Hindlimb muscle (tissue), 1 donor: ENCODE measurements at places on chromosomes 2 and 18.

DNA sequence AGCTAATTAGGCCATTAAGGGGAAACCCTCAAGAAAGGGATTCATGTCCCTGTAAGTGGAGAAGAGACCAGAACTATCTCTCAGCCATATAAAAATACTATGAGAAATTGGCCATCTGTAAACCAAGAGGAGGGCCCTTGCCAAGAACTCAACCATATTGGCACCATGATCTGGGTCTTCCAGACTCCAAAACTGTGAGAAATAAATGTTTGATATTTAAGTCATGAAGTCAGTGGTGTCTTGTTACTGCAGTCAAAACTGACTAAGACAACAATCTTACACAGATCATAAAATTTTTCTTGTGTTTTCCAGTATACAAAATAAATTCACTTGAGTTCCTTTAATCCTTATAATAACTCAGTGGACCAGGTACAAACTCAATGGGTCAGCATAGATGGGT, 589.8 kb upstream of the CDH2 start:
- DNase-seq = no peak

DNA sequence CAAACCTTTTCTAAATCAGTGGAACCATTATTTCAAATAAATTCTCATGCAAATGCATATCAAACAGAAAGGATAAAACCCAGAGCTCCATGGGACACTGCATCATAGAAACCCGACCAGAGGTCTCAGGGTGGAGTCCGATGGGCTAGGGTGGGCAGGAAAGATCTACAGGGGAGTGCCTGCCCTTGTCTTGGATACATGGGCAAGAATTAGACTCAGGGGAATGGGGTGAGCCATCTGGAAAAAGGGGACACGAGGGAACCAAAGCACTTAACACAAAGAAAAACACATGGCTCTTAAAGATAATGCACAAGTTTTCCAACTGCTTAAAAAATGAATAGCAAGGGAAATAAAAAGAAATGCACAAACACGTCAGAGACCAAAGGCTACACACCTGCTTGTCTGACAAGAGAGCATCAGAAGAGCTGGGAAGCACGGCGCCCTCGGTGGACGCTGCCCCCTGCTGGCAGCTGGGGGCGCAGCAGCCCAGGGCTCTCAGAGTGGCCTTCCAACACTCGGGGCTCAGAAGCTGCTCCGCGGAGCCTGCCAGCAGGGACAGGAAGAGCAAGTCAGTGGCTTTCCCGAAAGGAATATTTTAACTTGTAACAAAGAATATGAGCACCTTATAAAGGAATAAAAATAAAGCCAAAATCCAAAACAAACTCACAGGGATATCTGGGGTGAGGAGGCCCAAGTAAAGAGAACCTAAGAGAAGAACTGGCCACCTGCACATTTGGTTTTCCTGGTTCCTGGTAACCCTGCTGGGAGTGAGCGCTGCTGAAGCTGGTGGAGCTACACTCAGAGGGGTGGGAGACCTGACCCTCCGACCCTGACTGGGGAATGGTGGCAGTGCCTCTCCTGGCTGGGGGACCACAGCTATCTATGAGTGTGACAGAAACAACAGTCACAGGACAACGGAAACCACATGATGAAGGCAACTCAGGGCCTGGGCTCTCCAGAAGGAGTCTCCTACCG, 54.5 kb downstream of the SIGLEC15 start:
- peak; percentile 67 for DNase-seq

GRCh38 chr2:179664972-179665812, 196.2 kb downstream of the ZNF385B start:
- no peak for DNase-seq

GRCh38 chr2:240217431-240218301, 77.2 kb upstream of the OTOS start:
- no peak for DNase-seq

DNA sequence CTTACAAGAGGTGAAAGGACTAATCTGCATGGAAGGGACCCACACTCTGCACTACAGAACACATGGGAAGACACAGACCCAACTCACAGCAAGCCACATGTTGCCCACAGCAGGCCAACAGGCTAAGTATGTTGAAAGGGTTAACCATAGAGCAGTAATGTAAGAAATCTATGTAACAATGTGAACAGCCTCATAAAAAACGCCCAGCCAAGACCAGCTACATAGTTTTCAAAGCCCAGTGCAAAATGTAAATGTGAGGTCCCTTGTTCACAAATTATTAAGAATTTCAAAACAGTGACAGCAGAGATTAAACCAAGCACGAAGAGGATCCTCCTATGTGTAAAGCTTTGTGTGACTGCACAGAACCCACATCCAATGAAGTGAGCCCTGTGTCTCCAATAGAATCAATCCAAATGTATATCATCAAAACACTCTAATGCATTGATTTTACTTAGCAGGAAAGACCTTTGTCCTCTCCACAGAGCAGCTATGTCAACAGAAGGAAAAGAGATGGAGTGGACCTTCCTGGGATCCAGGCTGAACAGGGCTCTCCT, 210.1 kb downstream of the AGPS start:
- DNase-seq = no peak

DNA sequence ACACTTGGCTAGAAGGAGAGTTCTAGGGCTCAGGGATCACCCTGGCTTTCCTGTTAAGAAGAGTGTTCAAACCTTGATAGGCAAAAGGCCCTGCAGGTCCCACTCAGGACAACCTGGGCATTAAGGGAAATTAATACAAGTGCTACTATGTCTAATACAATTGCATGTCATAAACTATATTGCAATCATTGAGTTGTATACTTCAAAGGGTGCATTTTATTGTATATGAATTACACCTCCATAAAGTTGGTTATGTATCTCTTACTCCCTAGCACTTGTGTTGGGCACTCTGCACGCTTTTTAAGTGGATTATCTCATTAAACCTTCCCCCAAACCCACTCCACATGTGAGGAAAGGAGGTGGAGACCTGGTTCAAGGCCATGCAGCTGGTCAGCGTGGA, 172.1 kb upstream of the GLI2 start:
- no peak for DNase-seq

- no peak for DNase-seq
These were observed 331.1 kb downstream of the GULP1 start for GRCh38 chr2:188622601-188623260.

DNA sequence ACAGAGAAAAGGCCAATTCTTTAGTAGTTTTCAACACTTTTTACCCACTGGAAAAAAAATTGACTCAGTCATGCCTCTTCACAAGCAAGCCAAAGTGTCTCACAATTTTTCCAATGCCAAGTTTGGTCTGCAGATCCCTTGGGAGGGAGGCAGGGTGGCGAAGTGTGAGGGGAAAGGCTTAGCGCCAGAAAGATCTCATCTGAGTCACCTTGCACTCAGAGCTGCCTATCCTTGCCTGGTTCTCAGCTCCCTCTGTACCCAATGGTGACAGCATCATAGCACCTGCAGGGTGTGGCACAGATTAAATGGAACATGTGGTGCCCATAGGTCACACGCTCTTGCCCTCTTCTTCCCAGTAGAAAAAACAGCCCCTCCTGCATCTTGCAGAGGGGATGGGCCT, 55.2 kb upstream of the GYPC start:
- DNase-seq = no peak

- no peak for DNase-seq
These were observed 249.8 kb downstream of the CYP26B1 start for GRCh38 chr2:71897836-71898235.

DNA sequence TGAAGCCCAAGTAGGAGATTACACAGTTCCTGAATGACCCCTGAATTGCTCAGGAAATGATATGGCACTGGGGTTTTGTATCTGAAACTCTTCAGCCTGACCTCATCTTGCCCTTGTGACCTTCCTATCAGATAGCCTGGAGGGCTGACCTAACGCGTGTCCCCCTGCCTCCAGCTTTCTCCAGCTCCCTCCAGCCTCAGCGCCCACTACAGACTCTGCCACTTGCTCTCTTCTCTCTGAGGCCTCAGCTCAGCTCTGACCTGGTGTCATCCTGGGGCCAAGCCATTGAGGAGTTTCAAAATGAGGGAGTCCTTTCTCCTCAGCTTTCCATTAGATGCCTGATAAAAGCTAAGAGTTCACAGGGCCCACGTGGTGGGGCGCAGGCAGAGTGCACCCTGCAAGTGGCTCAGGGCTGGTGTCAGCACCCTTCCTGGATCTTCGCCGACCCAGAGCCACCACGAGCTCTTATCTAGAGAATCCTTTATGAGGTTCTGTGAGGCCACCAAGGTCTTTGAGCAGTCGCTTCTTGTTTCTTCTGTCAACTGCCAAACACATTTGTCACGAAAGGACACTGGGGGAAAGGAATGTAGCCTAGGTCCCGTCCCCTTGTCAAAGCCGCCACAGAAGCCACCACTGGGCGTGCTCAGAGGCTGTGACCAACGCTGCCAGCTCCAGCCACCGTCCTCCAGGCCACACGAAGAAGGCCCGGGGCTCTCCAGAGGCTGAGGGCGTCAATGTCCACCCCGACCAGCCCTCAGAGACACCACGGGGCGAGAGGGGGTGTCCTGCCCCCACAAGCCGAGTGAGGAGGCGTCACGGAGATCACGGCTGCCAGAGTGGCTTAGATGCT, 131.3 kb upstream of the GPC1 start:
- DNase-seq = no peak

GRCh38 chr2:46539327-46540276, 60.2 kb downstream of the TMEM247 start:
- no peak for DNase-seq

DNA sequence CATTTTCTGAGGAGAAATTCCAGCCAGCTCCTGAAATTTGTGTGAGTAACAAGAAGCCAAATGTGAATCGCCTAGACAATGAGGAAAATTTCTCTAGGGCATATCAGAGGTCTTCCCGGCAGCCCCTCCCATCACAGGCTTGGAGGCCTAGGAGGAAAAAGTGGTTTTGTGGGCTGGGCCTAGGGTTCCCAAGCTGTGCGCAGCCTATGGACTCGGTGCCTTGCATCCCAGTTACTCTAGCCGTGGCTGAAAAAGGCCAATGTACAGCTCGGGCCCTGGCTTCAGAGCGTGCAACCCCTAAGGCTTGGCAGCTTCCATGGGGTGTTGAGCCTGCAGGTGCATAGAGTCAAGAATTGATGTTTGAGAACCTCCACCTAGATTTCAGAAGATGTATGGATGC, 556.2 kb upstream of the DSEL start:
- no peak for DNase-seq

DNA sequence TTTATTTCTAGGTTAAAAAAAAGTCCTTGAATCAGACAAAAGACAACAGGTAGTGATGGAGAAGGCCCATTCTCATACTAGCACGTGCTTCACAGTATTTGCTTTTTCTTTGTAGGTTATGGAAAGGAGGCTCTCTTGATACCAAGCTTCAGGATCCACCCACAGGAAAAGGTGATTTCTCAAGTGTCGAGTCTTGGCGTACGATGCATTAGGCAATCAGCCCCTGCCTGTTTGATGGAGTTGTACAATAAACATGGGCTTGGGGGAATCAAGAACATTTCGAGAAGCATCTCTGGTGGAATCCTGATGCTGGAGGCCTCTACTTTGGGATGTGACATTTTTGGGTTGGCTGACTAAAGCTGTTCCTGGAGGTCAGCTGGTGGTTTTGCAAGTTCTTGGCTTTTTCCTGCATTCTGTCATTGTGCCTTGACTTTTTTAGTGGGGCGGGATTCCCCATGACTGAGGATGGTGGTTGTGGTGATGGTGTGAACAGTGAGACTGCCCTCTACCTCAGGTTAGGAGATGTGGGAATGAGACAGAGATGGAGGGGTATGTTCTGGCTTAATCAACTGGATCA, 231.5 kb upstream of the SPRED2 start:
- no peak for DNase-seq

DNA sequence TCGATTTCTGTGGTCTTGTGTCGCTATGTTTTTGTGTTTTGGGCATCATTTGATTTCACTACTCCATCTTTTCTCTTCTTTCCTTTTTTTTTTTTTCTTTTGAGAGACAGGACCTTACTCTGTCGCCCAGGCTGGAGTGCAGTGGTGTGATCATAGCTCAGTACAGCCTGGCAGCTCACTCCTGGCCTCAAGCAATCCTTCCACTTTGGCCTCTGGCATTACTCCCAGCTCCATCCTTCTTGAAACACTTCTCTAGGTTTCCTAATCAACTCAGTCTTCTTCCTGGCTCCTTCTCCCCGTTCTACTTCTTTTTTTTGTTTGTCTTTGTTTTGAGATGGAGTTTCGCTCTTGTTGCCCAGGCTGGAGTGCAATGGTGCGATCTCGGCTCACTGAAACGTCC, 26.5 kb downstream of the TCF23 start:
- no peak for DNase-seq

DNA sequence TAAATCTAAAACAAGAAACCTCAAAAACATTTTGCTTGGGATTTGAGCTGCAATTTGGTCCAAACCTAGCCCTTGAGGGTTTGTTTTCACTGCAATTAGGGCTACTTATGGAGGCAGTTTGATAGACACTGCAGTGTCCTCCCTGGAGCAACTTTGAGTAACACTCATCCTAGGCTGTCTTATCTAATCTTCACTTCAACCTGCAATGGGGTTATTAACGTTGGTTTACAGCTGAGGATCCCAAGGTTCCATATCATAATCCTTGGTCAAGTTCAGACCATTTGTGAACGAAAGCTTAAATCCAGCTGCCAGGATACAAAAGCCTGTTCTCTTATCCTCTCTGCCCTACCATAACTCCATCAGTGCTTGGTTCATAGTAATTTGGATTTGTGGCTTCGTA, 2.5 kb downstream of the ANXA4 start:
- DNase-seq = no peak

DNA sequence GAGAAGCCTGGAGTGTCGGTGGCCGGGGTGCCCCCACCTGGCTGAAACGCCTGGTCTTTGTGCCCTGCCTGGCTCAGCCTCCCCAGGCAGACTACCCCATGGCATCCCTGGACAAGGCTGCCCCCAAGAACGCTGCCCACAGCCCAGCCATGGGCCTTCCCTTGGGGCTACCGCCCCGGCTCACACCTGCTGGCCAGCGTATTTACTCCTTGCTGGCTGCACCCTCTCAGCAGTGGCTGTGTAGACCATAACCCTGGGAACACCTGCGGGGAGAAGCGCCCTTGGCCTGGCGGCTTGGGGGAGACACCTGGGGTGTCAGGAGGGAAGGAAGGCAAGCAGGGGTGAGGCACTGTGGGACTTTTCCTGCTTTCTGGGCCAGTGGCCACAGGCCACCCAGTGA, 17.3 kb downstream of the CAPN10 start:
- no peak for DNase-seq

DNA sequence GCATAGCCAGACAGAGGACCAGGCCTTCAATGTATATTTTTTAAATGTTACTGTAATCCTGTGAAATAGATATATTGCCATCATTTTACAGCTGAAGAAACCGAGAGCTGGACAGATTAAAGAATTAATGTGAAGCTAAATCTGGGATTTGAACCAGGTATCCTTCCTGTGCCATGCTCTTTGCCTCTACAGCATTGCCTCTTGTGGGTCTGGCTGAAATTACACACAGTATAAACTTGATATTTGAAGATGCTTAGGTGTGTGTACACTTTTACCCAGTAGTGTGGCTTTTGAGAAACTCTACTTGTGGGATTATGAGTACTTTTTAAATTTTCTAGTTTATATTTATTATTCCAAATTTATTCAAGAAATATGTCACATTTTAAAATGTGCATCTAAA, 264.5 kb downstream of the CNTNAP5 start:
- no peak for DNase-seq

DNA sequence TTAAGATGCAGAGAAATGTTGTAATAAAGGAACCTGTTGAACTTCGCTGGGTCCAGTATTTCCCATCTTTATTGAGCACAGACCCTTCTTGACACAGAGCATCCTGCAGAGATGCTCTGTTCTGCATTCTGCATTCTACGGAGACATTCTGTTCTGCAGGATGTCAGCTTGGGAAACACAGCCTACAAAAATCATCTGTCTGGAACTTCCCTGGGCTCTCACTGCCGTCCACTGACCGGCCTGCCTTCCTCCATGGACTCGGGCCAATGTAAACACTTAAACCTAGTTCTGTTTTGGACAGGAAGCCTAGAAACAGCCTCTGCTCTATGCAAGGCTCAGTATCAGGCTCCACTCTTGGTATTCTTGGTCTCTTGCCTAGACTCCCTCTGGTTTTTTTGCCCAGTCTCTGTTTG, 90.0 kb upstream of the PPP1CB start:
- DNase-seq = peak; percentile 74
